ENCODE measurements at places on chromosomes 11 and 22. TPM values are rescaled to one million over a fixed set of nuclear protein-coding genes. Genes with fewer than 3 reads are reported as not detected.

The OR8A1 gene
- not detected for polyA plus RNA-seq

The SHISAL1 gene
- polyA plus RNA-seq = 2.9 TPM

The MMP13 gene
- 0.06 TPM for polyA plus RNA-seq

The CNIH2 gene
- polyA plus RNA-seq = 0.62 TPM

The GRAMD1B gene
- 0.05 TPM for polyA plus RNA-seq

The TMPRSS13 gene
- polyA plus RNA-seq = 0.12 TPM

The ALG9 gene
- polyA plus RNA-seq = 27.9 TPM

The OR52N4 gene
- polyA plus RNA-seq = not detected

The MS4A7 gene
- not detected for polyA plus RNA-seq

The PRODH gene
- 0.75 TPM for polyA plus RNA-seq

The ZNF408 gene
- polyA plus RNA-seq = 7.2 TPM

The ANO1 gene
- polyA plus RNA-seq = 147 TPM

The C11orf52 gene
- 1.5 TPM for polyA plus RNA-seq

The MS4A4E gene
- polyA plus RNA-seq = not detected

The SCGB1A1 gene
- not detected for polyA plus RNA-seq

The KLHL35 gene
- polyA plus RNA-seq = 0.43 TPM

The CFAP300 gene
- polyA plus RNA-seq = 3.2 TPM

The FXYD6 gene
- polyA plus RNA-seq = 0.35 TPM

The MACROD1 gene
- polyA plus RNA-seq = 6.6 TPM

The CDC45 gene
- 49.3 TPM for polyA plus RNA-seq

The POU2AF2 gene
- not detected for polyA plus RNA-seq

The OR5B21 gene
- polyA plus RNA-seq = not detected

The LGALS12 gene
- not detected for polyA plus RNA-seq

The CAPRIN1 gene
- 184 TPM for polyA plus RNA-seq

The JRKL gene
- polyA plus RNA-seq = 3.0 TPM

The DUSP8 gene
- 0.33 TPM for polyA plus RNA-seq

The DBX1 gene
- not detected for polyA plus RNA-seq

The RBM4 gene
- 181 TPM for polyA plus RNA-seq

The CASP12 gene
- polyA plus RNA-seq = not detected

The MMP27 gene
- not detected for polyA plus RNA-seq

The ADM2 gene
- polyA plus RNA-seq = 1.7 TPM

The MMP12 gene
- 0.03 TPM for polyA plus RNA-seq

The DEUP1 gene
- not detected for polyA plus RNA-seq

The ELF5 gene
- polyA plus RNA-seq = not detected

The OR52A1 gene
- not detected for polyA plus RNA-seq

The KCNJ1 gene
- polyA plus RNA-seq = 0.06 TPM

The SLC37A4 gene
- 26.7 TPM for polyA plus RNA-seq

The C22orf15 gene
- not detected for polyA plus RNA-seq

The KDELR3 gene
- 17.8 TPM for polyA plus RNA-seq

All from mammary epithelial cell (primary cell).